Neural progenitor cell (in vitro differentiated cells): ENCODE measurements at places on chromosomes 3 and 15. TPM values are rescaled to one million over a fixed set of nuclear protein-coding genes. Genes with fewer than 3 reads are reported as not detected.

Gene SLC22A14
- total RNA-seq, result not detected in 2 replicates

Gene FSIP1
- total RNA-seq, result 2.1 and 2.5 TPM in 2 replicates

Gene PLSCR5
- total RNA-seq, result not detected in 2 replicates

Gene GREM1
- 2.9 and 4.4 TPM in 2 replicates for total RNA-seq

DNA sequence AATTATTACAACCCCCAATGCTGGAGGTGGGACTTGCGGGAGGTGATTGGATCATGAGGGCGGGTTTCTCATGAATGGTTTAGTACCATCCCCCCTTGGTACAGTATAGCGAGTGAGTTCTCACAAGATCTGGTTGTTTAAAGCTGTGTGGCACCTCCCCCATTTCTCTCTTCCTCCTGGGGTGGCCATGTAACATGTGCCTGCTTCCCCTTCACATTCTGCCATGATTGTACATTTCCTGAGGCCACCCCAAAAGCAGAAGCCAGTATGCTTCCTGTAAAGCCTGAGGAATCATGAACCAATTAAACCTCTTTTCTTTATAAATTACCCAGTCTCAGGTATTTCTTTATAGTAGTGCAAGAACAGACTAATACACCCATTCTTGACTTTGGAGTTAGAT lies 20.3 kb upstream of the PROK2 start:
- DNase-seq, result no peak
